ENCODE measurements at places on chromosomes 6 and 20.

DNA sequence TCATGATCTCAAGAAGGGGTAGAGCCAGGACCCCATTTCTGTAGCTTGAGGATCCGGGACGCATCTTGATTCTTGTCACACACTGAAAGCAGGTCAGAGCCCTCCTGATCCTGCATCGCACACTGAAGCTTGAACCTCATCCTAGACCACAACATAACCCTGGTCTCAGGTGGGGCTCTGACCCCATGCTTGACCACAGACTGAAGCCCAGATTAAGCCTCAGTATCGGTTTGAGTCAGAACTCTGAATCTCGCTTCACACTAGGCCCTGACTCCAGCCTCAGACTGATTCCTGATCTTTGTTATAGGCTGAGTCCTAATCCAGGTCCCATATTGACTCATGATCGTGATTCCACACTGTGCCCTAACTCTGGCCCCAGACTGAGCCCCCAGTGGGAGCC, 8.5 kb upstream of the RSPO4 start:
- no peak overlapping the region for H3K4me3 ChIP-seq
- H3K27ac ChIP-seq, result no peak overlapping the region
- peaks cover 4% of the 10 kb centered on the region for H3K27me3 ChIP-seq
- DNase-seq, result no peak

DNA sequence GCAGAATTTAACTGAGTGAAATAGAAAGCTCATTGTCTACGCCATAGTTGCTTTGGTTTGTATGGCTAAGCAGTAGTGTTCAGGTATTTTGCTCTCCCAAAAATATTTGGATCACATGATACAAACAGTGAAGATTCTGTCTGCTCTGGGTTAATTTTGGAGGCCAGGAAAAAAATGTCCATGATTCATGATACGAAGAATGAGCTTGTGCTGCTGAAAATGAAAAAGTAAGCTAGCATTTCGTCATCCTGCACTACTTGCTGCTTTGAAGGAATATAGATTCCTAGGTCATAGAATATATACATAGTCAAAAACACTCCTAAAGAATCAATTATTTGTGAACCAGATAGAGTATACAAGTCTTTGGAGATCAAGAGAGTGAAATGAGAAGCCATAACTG, 8.3 kb downstream of the WRNIP1 start:
- no peak for DNase-seq
- H3K4me3 ChIP-seq, result no peak overlapping the region
- no peak overlapping the region for H3K27ac ChIP-seq
- peaks cover 68% of the 10 kb centered on the region for H3K36me3 ChIP-seq
- H3K4me1 ChIP-seq, result peaks cover 12% of the 10 kb centered on the region

GRCh38 chr6:16803294-16804200, 42.3 kb upstream of the ATXN1 start:
- DNase-seq, result no peak
- no peaks in the 10 kb centered on the region for H3K27me3 ChIP-seq
- no peak overlapping the region for H3K4me3 ChIP-seq
- no peaks in the 10 kb centered on the region for H3K36me3 ChIP-seq

DNA sequence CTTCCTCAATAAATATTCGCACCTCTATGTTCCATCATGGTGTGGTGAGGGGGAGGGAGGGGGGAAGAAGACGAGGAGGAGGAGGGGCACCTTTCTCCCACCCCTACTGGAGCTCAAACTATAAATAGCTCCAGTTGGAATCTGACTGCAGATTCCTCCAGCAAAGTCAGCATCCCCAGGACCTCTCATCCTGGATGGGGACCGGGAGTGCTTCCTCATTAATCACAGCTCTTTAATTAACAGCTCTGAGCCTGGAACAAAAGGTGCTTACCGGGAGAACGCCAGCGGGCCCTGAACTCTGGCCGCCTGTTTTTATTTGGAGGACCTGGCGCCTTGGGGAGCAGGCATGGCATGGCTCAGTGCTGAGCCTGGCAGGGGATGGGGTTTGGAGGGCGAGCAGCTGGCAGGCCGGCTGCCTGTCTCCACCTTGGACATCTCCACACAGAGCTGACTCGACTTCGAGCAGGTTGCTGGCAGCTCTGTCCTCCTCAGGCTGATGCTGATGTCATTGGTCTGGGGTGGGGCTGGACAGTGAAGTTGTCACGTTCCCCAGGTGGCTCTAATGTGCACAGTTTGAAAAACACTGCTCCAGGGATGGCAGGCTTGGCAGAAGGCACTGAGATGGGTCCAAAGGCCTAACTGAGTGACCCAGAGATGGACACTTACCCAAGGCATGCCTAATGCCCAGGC, 180.4 kb downstream of the DHX35 start:
- H3K36me3 ChIP-seq, result no peaks in the 10 kb centered on the region
- no peak for DNase-seq
- no peaks in the 10 kb centered on the region for H3K4me1 ChIP-seq
- no peak overlapping the region for H3K27ac ChIP-seq
- H3K4me3 ChIP-seq, result no peak overlapping the region
- no peaks in the 10 kb centered on the region for H3K27me3 ChIP-seq

DNA sequence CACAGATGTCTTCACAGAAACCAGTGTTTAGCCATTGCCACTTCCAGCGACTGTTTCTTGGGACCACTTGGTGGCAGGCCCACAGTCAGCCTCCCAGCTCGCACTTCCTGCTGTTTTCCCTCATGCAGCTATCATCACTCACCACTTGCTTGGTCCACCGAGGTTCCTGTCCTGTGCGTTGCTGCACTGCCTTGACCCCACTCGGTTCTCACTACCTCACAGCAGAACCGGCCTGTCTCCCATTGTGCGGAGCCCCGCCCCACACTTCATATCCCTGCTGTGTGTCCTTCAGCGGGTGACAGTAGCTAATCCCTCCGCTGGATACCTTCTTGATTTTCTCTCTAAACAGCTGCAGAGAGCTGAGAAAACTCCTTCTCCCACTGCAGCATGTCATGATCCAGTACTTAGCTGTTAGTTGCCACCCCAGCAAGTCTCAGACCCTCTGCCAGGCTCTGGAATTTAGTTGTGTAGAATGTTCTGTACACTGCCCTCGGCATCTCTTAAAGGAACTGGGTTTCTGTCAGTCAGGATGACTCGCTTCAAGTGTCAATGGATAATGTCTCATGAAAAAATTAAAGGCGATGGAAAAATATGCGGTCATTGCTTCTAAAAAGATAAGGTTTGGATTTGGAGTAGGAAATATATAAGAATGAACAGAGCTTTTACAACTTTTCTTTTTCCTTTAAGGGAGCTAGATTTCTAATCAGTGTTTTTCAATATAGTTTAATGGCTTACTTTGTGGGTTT, 208.0 kb downstream of the FARS2 start:
- no peaks in the 10 kb centered on the region for H3K27me3 ChIP-seq
- H3K36me3 ChIP-seq, result no peaks in the 10 kb centered on the region
- DNase-seq, result no peak
- H3K4me3 ChIP-seq, result no peak overlapping the region
- H3K4me1 ChIP-seq, result no peaks in the 10 kb centered on the region

GRCh38 chr20:60206259-60206658, 248.0 kb downstream of the CDH26 start:
- H3K27me3 ChIP-seq, result no peaks in the 10 kb centered on the region
- peaks cover 4% of the 10 kb centered on the region for H3K4me1 ChIP-seq
- no peak overlapping the region for H3K27ac ChIP-seq
- DNase-seq, result no peak

- no peak for DNase-seq
- peaks cover 18% of the 10 kb centered on the region for H3K36me3 ChIP-seq
- no peak overlapping the region for H3K27ac ChIP-seq
- H3K27me3 ChIP-seq, result no peaks in the 10 kb centered on the region
Observed at GRCh38 chr6:108562503-108562993, 1.8 kb downstream of the FOXO3 start.

DNA sequence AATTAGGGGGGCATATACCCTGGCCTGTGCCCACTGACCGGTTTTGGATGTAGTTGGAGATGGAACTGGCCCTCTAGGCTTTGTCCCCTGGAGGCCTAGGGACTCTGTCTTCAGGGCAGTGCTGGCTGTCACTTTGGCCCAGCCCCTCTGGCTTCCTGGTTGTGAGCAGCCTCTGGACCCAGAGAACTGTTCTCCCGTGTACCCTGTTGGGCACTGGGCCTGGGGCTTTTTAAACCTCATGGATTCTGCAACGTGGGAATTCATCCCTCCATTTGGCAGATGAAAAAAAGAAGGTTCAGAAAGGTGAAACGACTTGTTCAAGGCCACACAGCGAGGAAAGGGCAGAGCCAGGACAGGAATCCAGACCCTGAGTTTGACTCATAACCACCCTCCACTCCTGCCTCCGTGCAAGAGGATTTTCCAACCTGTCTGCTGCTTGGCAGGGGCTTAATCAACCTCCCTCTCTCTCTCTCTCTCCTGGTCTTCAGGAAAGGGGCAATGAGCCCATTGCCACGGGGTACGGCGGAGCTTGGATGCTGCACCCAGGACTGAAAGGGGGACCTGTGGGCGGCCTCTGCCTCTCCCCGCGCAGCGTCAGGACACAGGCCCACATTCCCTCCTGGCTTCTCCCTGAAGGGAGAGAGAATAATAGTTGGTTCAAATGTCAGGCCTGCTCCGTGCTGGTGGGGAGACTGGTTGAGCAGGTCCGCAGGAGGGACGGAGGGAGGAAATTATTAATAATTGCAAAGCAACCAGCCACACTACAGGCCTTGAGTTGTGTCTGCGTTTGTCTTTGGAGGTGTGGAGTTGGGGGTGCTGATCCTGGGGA, 56.0 kb downstream of the CEBPB start:
- no peak overlapping the region for H3K4me3 ChIP-seq
- H3K4me1 ChIP-seq, result no peaks in the 10 kb centered on the region
- H3K36me3 ChIP-seq, result no peaks in the 10 kb centered on the region

GRCh38 chr6:39902136-39902535, 32.1 kb downstream of the MOCS1 start:
- no peak overlapping the region for H3K27ac ChIP-seq
- no peaks in the 10 kb centered on the region for H3K4me1 ChIP-seq
- no peaks in the 10 kb centered on the region for H3K36me3 ChIP-seq
- DNase-seq, result no peak
- H3K27me3 ChIP-seq, result no peaks in the 10 kb centered on the region
- no peak overlapping the region for H3K4me3 ChIP-seq

DNA sequence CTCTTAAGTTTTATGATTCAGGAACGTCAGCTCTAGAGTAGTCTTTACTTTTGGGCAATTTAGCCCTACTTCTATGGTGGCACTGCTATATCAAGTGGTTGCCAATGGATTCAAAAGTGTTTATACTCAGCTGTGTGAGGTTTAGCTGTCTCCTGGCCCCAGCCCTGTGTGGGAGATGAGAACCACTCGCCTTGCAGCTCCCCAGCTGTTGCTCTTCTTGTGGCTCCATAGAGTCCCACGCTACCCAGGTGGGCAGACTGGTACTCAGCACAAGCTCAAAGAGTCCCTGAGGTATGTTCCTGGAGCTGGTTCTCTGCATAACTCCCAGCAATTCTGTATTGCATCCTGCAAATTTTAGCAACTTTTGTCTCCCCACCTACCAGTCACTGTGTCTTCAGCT, 59.6 kb downstream of the C6orf118 start:
- H3K27me3 ChIP-seq, result no peaks in the 10 kb centered on the region
- no peaks in the 10 kb centered on the region for H3K4me1 ChIP-seq
- no peaks in the 10 kb centered on the region for H3K36me3 ChIP-seq
- no peak for DNase-seq
- H3K4me3 ChIP-seq, result no peak overlapping the region
